ENCODE measurements at places on chromosomes 2 and 18.

- DNase-seq = peak; percentile 20
Measured at GRCh38 chr18:11981543-11982366, 448 bp downstream of the IMPA2 start.

GRCh38 chr2:236370847-236371409 is 106.7 kb upstream of the ASB18 start:
- no peak for DNase-seq

- no peak for DNase-seq
Measured at GRCh38 chr18:50653402-50654093, 93.7 kb downstream of the MAPK4 start.

DNA sequence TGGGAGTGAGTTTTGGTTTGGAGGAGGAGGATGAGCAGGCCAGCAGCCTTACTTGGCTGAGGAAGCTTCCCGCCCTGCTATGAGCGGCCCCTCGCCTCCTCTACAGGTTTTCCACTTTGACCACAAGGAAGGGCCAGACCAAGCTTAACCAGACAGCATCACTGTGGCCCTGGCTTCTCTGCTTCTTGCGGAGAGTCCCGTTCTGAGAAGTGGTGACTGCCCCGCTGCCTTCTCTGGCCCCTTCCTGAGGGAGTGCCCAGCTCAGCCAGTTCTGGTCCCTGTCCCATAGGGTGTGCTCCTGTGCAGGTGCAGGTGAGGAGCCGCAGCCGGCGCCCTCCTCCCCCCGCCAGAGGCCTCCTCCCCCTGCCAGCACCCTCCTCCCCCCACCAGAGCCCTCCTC is 101.0 kb downstream of the FAM210A start:
- DNase-seq = no peak

GRCh38 chr2:156470975-156471583 is 34.9 kb downstream of the GPD2 start:
- DNase-seq = no peak

DNA sequence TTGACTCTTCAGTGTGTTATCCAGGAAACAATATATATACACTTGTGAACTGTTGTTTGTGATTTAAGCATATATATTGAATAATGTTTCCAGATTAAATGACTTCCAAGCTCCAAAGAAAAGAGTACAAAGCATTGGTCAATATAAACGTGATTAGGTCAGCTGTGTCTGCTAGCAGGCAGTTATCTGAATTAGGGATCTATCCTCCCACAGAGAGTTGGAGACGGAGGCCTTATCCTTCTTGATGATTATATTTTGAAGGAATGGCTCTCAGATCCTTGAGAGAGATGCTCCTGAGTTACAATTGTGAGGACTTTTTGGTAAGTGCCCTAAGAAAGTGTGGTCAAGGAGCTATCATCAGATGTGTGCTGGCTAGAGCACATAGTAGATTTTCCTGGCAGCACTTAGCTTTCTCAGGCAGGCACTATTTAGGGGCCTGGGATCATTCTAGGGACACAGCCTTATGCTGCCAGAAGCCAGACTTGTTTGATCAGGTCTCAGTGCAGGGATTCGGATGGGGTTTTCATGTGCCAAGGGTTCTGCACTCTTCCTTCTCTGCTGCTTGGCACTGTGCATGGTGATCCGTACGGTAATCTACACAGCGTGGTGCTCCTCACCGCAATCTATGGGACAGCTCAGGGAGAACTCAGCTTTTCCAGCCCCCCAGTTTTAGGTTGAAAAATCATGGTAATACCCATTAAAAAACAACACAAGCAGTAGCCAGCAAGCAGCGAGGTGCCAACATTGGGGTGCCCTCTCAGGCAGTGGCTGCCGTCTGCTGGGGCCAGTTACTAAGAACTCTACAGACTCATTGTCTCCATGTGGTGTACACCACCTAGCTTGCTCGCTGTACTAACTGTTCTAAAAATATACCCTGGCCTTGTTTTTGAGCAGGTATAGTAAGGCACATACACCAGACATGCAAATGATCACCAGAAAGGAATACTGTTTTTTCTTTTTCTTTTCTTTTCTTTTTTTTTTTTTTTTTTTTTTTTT is 8.0 kb upstream of the ZDBF2 start:
- no peak for DNase-seq

DNA sequence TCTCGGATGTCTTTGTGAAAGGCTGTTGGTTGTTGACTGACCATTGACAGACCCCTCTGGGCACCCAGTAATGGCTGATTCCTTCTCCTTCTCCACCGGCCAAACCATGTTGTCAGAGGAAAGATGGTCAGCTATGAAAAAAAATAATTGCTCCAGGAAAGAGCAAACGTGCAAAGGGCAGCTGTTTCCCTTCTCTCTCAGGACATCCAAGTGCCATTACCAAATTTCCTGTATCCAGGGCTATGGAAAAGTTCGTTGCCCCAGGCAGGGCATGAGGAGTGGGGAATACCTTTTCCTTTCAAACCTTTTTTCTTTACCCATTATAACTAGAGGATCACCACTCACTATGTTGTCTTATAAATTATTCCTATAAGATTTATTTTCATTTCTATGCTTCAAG is 321.5 kb upstream of the HNRNPA3 start:
- no peak for DNase-seq

DNA sequence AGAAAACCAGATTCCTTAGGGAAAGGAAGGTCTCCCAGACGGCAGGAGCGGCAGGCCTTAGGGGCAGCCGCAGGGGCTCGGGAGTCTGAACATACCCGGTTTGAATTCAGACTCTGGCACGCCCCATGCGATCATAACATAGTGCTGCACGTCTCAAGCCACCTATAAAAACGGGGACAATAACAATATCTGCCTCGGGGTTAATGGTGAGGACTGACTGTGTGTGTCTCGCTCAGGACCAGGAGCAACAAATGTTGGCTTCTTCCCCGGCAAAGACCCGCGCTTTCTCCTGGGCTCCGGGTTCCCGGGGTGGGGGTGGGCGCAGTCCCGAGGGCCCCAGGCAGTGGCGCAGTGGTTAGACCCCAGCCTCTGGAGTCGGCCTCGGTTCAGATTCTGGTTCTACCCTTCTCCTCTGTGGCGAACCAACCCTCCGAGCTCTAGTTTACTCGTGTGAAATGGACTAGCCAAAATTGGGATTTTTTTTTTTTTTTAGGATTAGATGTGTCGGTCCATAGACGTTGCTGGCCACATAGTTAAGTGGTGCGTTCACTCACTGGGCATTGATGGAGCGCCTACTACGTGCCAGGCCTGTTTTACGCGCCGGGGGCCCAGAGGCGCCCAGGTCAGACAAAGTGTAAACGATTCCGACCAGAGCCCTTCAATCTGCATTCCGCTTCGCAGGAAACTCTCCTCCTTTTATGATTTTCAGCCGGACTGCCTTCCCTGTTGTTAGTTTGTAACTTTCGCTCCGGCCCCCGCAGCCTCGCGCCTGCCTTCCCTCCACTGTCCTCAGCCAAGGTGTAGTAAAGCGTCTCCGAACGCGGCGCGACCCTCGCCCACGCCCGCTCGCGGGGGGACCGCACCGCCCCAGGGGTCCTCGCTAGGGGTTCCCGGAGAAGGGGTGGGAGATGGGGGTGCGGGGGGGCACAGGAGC is 820 bp upstream of the SH3BP4 start:
- no peak for DNase-seq

DNA sequence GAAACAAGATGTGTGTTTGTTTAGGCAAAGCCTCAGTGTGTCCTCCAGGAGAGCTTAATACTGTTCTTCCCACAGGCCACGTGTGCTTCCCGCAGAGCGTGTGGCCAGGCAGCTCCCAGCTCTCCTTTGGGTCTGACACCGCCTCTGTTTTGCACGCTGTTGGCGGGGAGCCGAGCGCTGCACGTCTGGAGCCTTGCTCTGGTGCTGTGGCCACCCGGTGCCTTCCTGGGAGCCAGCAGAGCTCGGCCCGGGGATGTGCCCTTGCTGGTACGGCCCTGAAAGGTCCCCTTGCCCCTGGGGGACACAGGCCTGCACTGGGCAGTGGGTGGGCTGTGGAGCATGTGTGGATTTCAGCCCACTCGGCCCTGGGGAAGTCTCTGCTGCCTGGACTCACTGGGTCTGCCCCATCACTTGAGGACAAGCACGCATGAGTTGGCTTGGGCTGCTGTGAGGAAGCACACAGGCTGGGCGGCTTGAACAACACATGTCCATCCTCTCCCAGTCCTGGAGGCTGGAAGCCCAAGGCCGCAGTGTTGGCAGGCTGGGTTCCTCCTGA is 160.7 kb upstream of the HDAC4 start:
- no peak for DNase-seq

GRCh38 chr2:192413812-192414681 is 219.3 kb upstream of the TMEFF2 start:
- no peak for DNase-seq

GRCh38 chr18:55790296-55790695 is 202.3 kb upstream of the TCF4 start:
- no peak for DNase-seq

All from activated CD8-positive, alpha-beta memory T cell treated with anti-CD3 and anti-CD28 coated beads for 48 hours (primary cell).